GM19239 (cell line): ENCODE measurements at places on chromosomes 4 and X.

DNA sequence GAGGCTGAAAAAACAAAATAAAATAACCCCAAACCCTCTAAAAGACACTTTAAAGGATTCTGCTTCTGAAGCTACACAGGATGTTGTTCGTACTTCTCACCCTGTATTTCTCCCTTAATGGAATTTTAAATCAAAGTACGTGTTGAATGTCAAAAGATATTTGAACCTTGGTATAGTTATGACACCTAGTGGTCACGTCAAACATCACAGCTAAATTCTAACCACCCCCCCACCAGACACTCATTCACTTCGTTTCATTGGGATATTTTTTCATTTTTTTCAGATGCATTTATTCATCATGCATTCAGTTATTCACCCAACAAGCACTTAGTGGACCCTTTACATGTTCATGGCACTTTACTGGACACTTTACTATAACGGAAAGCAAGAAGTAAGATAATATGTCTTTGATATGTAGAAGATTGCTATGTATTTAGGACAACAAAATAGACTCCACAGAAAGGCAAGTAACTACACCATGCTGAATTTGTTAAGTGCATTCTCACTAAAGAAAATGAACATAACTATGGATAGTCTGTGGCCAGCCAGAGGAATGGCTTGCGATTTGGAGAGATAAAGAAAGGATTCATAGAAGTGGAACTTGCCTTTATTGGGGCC is 62.5 kb upstream of the GPR174 start:
- no peak for DNase-seq

- DNase-seq, result no peak
Observed at GRCh38 chr4:155383541-155383940, 6.8 kb upstream of the MAP9 start.

DNA sequence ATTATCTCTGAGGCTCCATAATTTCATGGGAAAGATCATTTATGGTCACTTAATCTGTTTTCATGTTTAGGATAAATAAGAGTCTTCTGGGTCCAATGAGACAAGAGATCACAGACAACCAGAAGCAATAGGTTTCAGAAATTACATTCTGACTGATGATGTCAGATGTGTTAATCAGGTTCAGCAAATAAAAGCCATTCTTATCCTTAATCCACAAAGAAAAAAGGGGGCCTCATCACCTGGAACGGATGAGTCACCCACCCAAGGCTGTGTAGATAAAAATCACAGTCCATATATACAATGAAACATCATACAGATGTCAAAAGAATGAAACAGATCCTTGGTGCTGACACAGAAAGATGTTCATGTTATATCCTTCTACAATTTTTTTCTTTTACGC is 36.6 kb downstream of the SYTL4 start:
- no peak for DNase-seq

DNA sequence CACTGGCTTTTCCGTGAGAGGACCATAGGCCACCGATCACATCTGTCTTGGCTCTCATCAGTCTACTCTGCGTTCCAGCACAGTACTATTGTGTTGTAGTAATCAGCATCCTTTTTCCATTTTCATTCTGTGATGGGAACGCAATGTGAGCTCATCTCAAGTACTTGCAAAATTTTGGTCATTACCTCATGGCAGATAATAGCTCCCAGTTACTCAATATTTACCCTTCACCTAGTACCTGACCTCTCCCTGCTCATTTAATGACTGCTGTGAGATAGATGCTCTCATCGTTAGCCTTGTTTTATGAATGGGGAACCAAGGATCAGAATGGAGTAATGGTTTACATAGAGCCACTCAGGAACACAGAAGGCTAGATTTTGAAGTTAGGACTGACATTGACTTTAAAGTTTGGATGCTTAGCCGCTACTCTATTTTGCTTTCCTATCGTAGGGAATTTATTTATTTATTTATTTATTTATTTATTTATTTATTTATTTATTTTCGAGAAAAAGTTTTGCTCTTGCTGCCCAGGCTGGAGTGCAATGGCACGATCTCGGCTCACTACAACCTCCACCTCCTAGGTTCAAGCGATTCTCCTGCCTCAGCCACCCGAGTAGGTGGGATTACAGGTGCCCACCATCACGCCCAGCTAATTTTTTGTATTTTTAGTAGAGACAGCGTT is 6.5 kb upstream of the GPR101 start:
- no peak for DNase-seq

- DNase-seq, result no peak
Observed at GRCh38 chr4:12846368-12846767, 637.8 kb downstream of the RAB28 start.

DNA sequence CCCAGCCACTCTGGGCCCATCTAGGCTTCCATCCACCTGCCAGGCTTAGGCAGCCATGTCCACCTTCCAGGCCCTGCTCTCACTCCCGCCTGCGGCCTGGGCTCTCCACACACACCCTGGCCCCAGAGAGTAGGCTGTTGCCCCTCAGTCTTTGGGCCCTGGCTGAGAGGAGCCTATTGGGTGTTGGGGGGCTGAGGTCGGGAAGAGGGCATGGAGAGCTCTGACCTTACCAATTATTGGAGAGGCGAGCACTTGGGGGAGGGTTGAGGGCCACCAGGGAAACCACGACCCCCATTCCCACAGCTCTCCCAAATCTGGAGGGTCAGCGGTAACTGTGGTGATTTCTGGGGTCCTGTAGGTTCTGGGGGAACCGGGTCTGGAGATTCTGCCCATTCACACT is 38.2 kb downstream of the HTRA3 start:
- DNase-seq, result no peak

GRCh38 chrX:155070975-155071693 is at the start of the genes BRCC3, CMC4 and MTCP1:
TSS of gene BRCC3 (plus strand) at chrX:155071508. CDS start at chrX:155071528, 20 bp downstream.
TSS of gene CMC4 (minus strand) at chrX:155071136. CDS start at chrX:155064023, 7,113 bp downstream.
TSS of gene MTCP1 (minus strand) at chrX:155071136. CDS start at chrX:155066010, 5,126 bp downstream.
- DNase-seq, result peak; percentile 71

GRCh38 chr4:36794716-36795115 is 449.8 kb upstream of the NWD2 start:
- DNase-seq, result no peak

DNA sequence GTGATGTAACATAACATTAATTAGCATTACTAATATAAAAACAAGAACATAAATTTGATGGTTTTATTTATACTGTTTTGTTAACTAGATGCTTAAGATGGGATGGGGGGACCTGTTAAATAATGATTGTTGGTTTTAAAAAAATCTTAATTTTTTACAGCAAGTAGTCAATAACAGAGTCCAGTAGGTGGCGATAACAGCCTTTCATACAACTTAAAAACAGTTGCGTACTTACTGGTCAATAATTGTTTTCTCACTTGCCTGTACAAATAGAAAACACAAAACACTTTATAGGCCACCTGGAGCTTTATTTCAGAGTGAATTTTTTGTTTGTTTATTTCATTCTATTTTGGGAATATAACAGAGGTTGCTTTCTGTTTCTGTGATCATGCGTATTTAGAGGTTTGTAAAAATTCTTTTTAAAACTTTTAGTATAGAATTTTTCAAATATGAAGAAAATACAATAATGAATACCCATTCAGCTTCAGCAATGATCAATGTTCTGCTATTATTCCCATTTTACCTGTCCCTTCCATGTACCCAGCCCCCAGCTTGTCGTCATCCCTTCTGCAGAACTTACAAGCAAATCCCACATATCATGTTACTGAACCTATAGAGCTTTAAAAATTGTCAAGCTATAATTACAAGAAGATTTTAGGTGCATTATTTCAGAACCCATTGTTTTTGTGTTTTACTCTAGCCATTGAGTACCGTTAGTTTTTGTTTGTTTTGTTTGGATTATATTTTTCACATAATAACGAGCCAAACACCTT is 97.1 kb downstream of the MRPL1 start:
- no peak for DNase-seq

DNA sequence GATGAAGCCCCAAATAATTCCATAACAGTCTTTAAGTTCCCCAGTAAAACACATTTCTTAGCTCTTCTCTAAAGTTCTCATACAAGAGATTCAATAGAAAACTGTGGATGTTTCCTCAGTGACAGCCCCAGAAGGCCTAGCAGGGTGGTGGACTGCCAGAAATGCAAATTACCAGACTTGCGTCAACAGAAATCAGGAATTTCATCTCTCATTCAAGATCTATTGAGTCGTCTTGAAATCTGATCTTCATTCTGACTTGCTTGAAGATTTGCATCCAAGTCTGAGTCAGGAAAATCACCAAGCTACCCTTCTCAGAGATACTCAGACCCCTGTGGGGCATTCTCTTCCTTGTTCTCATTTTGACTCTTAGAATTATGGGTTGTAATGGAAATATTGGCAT is 68.9 kb upstream of the NDP start:
- no peak for DNase-seq
